Ureter (tissue), 1 donor: ENCODE measurements at places on chromosomes 4 and X. TPM values are rescaled to one million over a fixed set of nuclear protein-coding genes. Genes with fewer than 3 reads are reported as not detected.

- DNase-seq = no peak
Measured at GRCh38 chrX:9352694-9353411, 112.0 kb upstream of the TBL1X start.

DNA sequence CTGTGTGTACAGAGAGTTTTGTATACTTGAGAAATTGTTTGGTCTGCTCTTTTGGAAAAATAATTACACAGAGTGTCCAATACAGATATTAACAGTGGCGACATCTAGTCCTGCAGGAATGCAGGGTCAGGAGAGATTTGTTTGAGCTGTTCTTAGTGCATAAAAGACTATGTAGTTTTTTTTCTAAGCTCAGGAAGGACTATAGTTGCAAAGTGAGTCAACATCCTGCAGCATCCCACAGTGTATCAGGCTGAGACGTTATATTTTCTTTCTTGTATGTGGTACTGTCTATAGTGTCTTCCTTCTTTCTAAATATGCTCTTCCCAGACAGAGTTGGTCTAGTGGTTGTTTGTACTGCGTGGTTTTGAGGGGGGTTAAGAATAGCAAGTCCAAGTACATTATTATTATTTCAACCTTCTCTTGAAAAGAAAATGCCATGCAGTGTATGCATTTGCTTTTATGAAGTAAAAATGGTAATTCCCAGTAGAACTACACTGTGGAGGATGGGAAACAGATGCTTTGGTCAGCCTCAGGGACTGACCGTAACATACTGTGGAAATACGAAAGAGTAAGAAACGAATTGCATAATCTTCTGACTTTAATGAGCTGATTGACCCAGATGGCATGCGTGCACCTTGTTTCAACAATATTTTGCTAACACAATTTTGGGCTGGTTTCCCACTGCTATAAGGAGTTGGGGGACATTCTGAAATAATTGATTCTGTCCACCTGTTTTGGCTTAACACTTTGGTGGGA lies 67.4 kb downstream of the DMP1 start:
- DNase-seq = no peak

DNA sequence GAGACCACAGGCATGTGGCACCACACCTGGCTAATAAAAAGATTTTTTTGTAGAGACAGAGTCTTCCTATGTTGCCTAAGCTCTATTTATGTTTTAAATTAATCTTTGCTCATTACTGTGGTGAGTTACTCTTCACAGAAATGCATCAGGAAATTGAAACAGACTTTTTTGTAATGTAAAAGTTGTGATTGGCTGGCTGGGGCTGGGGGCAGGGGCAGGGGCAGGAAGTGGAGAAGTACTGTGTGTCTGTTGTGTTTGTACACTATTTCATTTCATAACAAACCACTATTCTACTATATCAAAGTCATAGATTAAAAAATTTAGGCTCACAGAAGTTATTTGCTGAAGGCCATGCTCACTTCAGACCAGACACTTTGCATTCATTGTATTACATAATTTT lies 19.1 kb upstream of the ABRAXAS1 start:
- DNase-seq = no peak

DNA sequence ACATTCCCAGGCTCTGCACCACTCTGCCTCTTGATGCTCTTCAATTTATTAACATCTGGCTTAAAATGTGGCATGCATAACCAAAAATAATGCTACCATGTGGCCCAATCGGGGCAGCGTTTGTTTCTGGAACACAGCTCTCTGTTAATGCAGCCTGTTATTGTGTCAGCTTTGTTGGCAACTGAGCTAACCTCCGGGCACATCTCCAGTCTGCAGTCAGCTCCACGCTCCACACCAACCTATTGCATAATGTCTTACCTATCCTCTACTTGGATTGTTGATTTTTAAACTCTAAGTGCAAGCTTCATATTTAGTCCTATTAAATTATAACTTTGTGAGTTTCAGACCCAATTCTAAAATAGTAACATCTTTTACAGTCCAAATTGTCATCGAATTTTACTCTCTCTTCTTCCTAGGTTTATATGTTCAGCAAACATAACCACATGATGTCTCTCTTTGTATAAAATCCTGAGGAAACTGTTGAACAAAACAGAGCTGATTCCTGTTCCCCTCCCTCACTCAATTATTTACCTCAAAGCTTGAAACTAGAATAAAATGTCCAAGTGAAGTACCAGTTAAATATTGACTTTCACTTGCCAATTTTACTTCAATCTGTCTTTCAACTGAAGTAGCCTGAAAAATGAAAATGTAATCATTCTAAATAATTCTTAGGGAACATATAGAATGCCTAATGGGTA lies 92.2 kb upstream of the RAPGEF2 start:
- peak; percentile 66 for DNase-seq

DNA sequence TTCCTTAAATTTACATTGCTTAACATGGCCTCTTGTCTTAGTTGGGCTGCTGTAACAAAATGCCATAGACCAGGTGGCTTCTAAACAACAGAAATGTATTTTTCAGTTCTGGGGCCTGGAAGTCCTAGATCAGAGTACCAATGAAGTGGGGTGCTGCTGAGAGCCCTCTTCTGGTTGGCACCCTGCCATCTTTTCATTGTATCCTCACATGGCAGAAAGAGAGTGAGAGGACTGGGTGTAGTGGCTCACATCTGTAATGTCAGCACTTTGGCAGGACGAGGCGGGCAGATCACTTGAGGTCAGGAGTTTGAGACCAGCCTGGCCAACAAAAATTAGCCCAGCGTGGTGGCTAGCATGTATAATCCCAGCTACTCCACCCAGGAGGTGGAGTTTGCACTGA lies 12.0 kb upstream of the KLB start:
- no peak for DNase-seq

DNA sequence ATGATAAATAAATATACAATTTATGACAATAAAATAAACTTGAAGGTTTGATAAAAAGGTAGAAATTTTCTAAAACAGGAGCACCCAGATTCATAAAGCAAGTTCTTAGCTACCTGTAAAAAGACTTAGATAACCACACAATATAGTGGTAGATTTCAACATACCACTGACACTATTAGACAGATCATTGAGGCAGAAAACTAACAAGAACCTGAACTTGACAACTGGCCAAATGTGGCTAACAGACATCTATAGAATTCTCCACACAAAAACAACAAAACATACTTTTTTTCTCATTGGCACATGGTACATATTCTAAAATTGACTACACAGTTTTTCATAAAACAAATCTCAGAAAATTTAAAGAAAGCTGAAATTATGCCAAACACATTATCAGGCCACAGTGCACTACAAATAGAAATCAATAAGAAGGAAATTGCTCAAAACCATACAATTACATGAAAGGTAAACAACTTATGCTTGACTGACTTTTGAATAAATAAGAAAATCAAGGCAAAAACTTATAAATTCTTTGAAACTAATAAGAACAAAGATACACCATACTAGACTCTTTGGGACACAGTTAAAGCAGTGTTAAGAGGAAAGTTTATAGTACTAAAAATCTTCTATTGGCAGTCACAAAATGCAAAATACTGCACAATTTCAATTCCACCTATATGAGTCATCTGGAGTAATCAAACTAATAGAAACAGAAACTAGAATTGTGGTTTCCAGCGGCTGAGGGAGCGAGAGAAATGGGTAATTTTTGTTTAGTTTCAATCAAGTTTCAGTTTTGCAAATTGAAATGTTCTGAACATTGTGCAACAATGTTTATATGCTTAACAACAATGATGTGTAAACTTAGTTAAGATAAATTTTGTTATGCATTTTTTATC lies 925.6 kb downstream of the SH3BGRL start:
- no peak for DNase-seq

DNA sequence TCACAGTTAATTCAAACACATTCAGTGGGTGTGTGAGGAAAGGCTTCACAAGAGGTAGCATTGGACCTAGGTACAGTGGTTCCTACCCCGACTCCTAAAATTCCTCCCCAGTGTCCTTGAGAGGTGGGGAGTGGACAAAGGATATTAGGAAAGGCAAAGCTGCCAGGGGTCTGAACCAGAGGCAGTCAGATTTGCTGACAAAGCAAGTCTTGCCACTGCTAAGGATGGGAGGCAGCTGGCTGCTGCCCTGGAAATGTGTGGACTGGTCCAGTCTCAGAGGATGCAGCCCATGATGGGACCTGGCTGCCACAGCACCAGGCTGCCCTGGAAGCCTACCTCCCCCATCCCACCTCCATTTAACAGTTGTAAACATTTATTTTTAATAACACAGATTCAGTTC lies 4.1 kb upstream of the PHF8 start:
- no peak for DNase-seq

- DNase-seq = no peak
Measured at GRCh38 chrX:123324625-123325024, 140.5 kb downstream of the GRIA3 start.

- no peak for DNase-seq
Measured at GRCh38 chr4:185128272-185129119, 14.6 kb upstream of the SLC25A4 start.

GRCh38 chr4:183413234-183414200 lies 30.9 kb upstream of the CDKN2AIP start:
- no peak for DNase-seq

GRCh38 chrX:15719324-15719968 lies 18.6 kb upstream of the CA5B start:
- DNase-seq = no peak

- DNase-seq = peak; percentile 68
Measured at GRCh38 chr4:37890801-37891259, at the start of gene TBC1D1. Gene TBC1D1, plus strand, starts transcription at chr4:37891084. Its CDS starts 11,012 bp downstream, at chr4:37902096.

- DNase-seq = no peak
Measured at GRCh38 chr4:144169211-144169610, 28.7 kb upstream of the GYPA start.

- DNase-seq = no peak
Measured at GRCh38 chrX:41150043-41150442, 64.8 kb downstream of the USP9X start.

GRCh38 chr4:148239494-148239985 lies 202.7 kb downstream of the NR3C2 start:
- no peak for DNase-seq

DNA sequence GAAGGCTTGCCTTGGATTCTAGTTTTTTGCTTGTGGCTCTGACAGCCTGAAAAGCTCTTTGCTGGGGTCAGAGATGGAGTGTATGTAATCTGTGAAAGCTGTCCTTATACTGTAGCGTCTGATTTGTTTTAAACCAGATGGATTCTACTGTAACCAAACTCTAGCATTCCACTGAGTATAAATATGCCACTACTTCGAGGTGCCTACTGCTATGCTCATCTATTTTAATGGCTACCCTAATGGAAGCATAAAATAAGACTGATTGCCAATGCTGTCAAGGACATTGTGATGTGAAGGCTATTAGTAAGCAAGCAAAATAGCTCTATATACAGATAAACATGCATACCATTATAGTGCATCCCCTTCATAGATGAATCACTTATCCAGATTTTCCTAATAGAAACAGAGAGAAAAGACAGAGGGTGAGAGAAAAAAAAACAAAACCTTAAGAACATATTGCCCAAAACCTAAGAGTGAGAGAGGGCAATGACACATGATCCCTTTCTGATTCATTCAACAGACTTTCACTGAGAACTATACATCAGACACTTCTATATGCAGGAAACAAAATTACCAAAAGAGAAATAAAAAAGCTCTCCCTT lies 1025.8 kb upstream of the LCORL start:
- DNase-seq = no peak

The GBA3 gene
- total RNA-seq = 0.44 TPM

The NWD2 gene
- total RNA-seq = 0.36 TPM

The CCNA2 gene
- 1.0 TPM for total RNA-seq

The GPR173 gene
- total RNA-seq = 7.6 TPM

The ARHGAP24 gene
- total RNA-seq = 11.2 TPM

The ADAM29 gene
- not detected for total RNA-seq

The CSAG2 gene
- total RNA-seq = not detected

The PCDH18 gene
- total RNA-seq = 13.7 TPM

The SULT1B1 gene
- total RNA-seq = 1.1 TPM

The RAB39B gene
- total RNA-seq = 0.86 TPM
